CD4-positive, CD25-positive, alpha-beta regulatory T cell (primary cell): ENCODE measurements at places on chromosomes 1 and 21. TPM values are rescaled to one million over a fixed set of nuclear protein-coding genes. Genes with fewer than 3 reads are reported as not detected.

GRCh38 chr1:186806477-186806876, 22.3 kb upstream of the PLA2G4A start:
- H3K4me3 ChIP-seq: no peak overlapping the region
- no peaks in the 10 kb centered on the region for H3K27me3 ChIP-seq
- H3K27ac ChIP-seq: no peak overlapping the region
- DNase-seq: no peak
- no peaks in the 10 kb centered on the region for H3K36me3 ChIP-seq

DNA sequence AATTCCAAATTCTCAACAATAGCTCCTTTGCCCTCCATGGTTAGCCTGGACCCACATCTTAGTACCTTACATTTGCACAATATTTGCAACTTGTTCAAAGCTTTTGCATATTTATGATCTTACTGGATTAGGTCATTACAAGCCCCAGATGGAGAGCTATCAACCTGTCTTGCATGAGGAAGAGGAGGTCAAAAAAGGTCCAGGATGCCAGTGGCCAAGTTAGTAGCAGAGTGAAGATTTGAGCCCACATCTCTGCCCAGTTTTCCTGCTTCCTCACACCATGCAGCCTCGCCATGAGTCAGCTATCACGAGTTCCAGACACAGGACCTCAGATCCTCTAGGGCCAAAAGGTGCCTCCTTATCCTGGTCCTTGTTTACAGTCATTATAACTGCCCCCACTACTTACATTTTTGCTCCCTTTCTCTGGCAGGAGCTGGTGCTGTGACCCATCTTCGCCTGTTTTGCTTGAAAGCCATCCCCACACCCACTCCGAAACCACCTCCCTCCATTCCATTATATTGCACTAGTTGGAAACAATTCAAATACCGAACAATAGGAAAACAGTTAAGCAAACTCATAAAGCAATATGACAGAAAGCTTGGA, 5.0 kb upstream of the AHCYL1 start:
- H3K36me3 ChIP-seq: no peaks in the 10 kb centered on the region
- H3K27ac ChIP-seq: no peak overlapping the region
- no peaks in the 10 kb centered on the region for H3K27me3 ChIP-seq
- peaks cover 5% of the 10 kb centered on the region for H3K4me1 ChIP-seq
- DNase-seq: no peak
- H3K4me3 ChIP-seq: no peak overlapping the region

DNA sequence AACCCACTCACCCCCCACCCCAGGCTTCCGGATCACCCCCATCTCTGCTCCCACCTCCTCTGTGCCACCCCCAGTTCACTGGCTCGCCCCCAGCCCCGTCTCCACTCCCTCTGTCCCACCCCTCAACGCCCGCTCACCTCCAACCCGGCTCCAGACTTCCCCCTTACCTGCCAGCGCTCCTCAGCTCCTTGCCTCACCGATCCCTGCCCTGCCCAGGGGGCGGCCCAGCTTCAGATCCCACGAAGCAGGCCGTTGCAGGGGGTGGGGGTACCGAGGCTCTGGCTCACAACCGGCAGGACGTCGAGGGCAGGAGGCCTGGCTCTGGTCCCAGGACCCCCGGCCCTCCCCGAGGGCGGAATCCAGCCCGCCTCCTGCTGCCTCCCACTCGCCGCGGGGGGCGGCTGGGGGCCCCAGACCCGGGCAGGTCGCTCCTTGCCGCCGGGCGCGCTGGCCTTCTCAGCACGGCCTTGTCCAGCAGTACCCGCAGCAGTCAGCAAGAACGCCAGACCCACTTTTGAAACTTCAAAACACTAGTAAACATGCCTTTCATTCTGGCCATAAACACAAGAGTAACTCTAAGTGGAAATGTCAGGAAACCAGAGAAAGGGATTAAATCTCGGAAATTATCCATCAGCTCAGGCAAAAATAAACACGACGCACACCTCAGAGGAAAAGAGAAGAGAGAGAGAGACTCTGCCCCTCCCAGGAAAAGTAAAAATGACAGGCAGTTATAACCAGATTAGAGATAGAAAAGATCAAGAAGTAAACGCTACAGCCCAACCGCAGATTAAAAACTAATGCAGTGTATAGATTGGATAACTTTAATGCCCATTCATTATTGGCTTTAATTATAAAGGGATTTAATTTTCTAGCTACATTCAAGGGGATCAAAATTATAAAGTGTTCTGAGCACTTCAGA, 1.0 kb upstream of the FAM89A start:
- H3K27ac ChIP-seq: peak overlapping the region; percentile 45
- H3K36me3 ChIP-seq: no peaks in the 10 kb centered on the region
- H3K27me3 ChIP-seq: peaks cover 9% of the 10 kb centered on the region
- H3K4me1 ChIP-seq: peaks cover 21% of the 10 kb centered on the region
- DNase-seq: no peak

DNA sequence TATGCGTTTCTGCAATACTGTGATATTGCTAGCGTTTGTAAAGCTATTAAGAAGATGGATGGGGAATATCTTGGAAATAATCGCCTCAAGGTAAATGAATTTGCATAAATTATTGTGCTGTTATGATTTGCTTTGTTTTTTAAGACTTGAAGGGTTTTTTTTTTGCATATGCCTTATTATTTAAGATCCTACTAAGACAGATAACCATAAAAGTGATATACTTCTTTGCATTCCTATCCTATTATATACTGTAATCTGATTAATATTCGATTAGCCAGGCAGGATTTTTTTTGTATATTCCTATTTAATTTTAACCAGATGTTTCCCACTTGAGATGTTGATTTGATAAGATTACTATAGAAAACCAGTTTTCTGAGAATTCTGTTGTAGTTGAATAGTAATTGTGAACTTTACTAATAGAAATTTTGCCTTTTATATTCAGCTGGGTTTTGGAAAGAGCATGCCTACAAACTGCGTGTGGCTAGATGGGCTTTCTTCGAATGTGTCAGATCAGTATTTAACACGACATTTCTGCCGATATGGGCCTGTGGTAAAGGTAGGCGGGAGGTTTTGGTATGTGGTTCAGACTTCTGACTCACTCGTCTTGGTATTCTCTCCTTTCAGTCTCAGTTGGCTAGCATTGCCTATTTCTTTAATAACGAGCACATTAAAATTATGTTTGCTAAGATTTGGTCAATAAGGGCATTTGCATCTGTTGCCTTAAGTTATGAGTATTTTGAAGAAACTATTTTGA, 56.8 kb downstream of the ZBTB17 start:
- H3K4me1 ChIP-seq: peaks cover 9% of the 10 kb centered on the region
- H3K36me3 ChIP-seq: peaks cover 75% of the 10 kb centered on the region
- no peak overlapping the region for H3K4me3 ChIP-seq
- peak; percentile 17 for DNase-seq
- H3K27ac ChIP-seq: no peak overlapping the region

- DNase-seq: no peak
- H3K36me3 ChIP-seq: no peaks in the 10 kb centered on the region
- no peaks in the 10 kb centered on the region for H3K27me3 ChIP-seq
- H3K4me1 ChIP-seq: no peaks in the 10 kb centered on the region
- H3K4me3 ChIP-seq: no peak overlapping the region
- no peak overlapping the region for H3K27ac ChIP-seq
Measured at GRCh38 chr1:30523055-30524020, 200.0 kb downstream of the MATN1 start.

DNA sequence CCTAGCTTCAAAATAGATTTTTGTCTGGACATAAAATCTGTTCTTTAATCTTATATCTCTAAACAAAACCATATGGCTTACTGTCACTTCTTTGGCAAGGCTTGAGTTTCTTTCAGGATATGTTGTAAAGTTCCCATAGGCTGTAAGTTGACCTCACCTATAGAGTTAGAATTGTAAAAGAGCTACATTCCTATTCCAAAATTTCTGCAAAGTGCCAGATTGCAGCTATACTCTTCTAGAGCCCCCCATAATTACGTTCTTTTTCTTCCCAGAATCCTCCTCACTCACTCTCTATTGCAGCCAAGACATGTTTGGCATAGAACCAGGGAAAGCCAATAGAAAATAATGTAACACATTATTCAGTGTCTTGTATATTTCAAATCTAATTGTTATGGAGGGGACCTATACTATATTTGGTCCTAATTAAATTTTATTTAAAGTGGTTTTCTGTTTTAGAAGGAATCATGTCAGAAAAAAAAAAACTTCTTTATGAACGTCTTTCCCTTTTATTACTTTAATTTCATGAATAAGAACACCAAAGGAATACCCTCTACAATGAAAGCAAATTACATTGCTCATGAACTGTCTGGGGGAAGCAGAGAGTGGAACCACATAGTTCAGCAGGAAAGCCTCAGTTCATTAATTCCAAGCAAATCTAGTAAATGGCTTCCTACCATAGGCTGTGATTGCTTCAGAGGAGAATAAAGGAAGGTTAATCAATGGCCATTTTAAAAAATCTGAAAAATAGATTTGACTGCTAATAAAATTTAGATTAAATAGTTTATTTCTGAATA, 22.3 kb downstream of the CTTNBP2NL start:
- no peak overlapping the region for H3K4me3 ChIP-seq
- no peak overlapping the region for H3K27ac ChIP-seq
- no peak for DNase-seq
- no peaks in the 10 kb centered on the region for H3K27me3 ChIP-seq

DNA sequence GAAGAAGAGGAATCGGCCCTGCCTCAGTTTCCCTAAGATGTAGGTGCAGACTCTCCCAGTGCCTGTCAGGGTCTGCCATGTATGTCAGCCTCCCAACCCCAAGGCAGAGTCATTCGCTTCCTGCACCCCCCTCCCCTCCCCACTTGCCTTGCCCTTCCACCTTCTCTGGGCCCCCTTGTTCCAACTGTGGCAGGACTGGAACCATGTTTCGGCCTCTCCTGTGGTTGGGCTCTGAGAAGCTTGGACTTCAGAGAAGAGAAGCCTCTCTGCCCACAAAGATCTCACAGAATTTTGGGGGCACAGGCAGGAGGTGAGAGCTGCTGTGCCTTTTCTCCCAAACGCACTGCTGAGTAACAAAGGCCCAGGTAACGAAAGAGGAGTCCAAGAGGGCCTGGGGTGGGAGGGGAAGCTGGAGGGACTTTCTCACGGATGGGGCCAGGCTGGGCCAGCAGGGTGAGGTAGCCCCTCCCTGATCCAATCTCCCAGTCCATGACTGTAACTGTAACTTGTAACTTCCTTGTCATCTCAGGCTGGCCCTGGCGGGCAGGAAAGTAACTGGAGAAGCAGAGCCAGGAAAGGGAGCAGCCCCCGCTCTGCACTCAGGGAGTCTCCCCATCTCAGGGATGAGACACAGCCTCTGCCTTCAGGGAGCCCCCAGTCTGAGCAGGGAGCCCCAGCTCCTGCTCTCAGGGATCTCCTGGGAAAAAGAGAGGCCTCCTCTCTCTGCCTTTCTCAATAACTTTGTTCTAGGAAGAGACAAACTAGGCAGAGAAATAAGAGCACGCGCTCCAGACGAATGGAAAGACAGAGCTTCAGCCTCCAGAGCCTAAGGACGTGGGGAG, 11.3 kb downstream of the CRABP2 start:
- peaks cover 16% of the 10 kb centered on the region for H3K4me1 ChIP-seq
- H3K4me3 ChIP-seq: no peak overlapping the region
- no peak for DNase-seq
- no peaks in the 10 kb centered on the region for H3K36me3 ChIP-seq

DNA sequence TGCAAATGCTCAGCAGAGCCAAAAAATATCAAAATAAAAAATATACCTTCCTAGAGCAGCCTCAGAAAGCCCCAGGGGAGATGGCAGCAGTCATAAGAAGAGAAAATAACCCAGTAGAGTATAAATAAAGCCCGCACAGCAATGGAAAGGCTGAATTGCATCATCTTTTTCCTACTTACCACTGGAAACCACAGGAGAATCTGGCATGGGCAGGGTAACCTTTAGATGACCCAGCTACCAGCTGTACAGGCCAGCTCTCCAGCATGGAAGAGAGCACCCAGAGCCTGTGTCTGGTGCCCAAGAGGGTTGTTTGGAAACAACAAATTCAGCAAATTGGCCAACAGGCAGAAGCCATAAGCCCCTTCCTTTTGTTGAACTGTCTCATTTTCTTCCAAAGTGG, 253.1 kb downstream of the OMA1 start:
- H3K27me3 ChIP-seq: no peaks in the 10 kb centered on the region
- H3K4me1 ChIP-seq: no peaks in the 10 kb centered on the region
- H3K4me3 ChIP-seq: no peak overlapping the region
- H3K27ac ChIP-seq: no peak overlapping the region
- no peak for DNase-seq
- no peaks in the 10 kb centered on the region for H3K36me3 ChIP-seq

DNA sequence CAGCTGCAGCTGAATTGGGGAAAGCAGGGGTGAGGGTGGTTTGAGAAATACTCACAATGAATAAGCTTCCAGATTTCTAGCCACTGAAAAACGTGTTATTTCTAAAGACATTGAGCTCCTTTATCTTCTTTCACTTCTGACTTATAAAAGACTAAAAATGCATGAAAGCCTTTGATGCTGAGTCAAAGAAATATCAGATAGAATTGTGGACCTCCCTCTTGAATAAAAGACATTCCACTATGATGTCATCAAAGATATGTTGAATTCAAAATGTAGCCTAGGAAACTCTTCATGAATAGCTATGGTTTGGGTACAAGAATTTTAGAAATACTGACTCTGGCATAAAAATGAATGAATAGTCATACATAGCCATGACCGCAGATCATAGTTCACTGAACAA, 44.7 kb upstream of the COL24A1 start:
- no peaks in the 10 kb centered on the region for H3K36me3 ChIP-seq
- no peak for DNase-seq
- no peaks in the 10 kb centered on the region for H3K27me3 ChIP-seq
- H3K27ac ChIP-seq: no peak overlapping the region
- H3K4me1 ChIP-seq: no peaks in the 10 kb centered on the region

GRCh38 chr1:7011826-7012225, 226.6 kb downstream of the CAMTA1 start:
- DNase-seq: no peak
- no peak overlapping the region for H3K27ac ChIP-seq
- H3K36me3 ChIP-seq: no peaks in the 10 kb centered on the region
- no peak overlapping the region for H3K4me3 ChIP-seq
- H3K27me3 ChIP-seq: no peaks in the 10 kb centered on the region
- no peaks in the 10 kb centered on the region for H3K4me1 ChIP-seq

- no peak for DNase-seq
- H3K36me3 ChIP-seq: no peaks in the 10 kb centered on the region
- no peak overlapping the region for H3K4me3 ChIP-seq
- H3K27ac ChIP-seq: no peak overlapping the region
Measured at GRCh38 chr1:221164951-221165838, 286.0 kb downstream of the HLX start.

- H3K4me1 ChIP-seq: no peaks in the 10 kb centered on the region
- H3K27ac ChIP-seq: no peak overlapping the region
- no peak overlapping the region for H3K4me3 ChIP-seq
- H3K27me3 ChIP-seq: no peaks in the 10 kb centered on the region
- H3K36me3 ChIP-seq: no peaks in the 10 kb centered on the region
Measured at GRCh38 chr1:238346340-238346739, 455.6 kb upstream of the ZP4 start.

HES3 gene
- total RNA-seq: not detected

MIXL1 gene
- not detected for total RNA-seq

ADGRB2 gene
- total RNA-seq: 1.9 TPM

MYOC gene
- total RNA-seq: not detected

TFF1 gene
- not detected for total RNA-seq

C4BPB gene
- total RNA-seq: 0.72 TPM

PLXNA2 gene
- 0.62 TPM for total RNA-seq

KCNJ15 gene
- total RNA-seq: 0.10 TPM
